ENCODE measurements at places on chromosomes 2 and 18. TPM values are rescaled to one million over a fixed set of nuclear protein-coding genes. Genes with fewer than 3 reads are reported as not detected.

The SCN1A gene
- 0.19 TPM for total RNA-seq

The MAB21L4 gene
- total RNA-seq, result not detected

The TBR1 gene
- not detected for total RNA-seq

The SEMA4C gene
- total RNA-seq, result 15.8 TPM

The KIAA2012 gene
- under 0.01 TPM for total RNA-seq

The YIPF4 gene
- 36.4 TPM for total RNA-seq

The DSG1 gene
- total RNA-seq, result not detected

The DNAJC10 gene
- 151 TPM for total RNA-seq

The DPP4 gene
- 87.2 TPM for total RNA-seq

The PPIL3 gene
- total RNA-seq, result 56.0 TPM

The MYOM1 gene
- total RNA-seq, result 0.38 TPM

The AKAIN1 gene
- not detected for total RNA-seq

The SLC25A52 gene
- total RNA-seq, result not detected

The SYT4 gene
- not detected for total RNA-seq

The KLHL30 gene
- total RNA-seq, result 1.7 TPM

The DIPK1C gene
- total RNA-seq, result not detected

The PER2 gene
- 1.3 TPM for total RNA-seq

The PLB1 gene
- 0.96 TPM for total RNA-seq

The ACSL3 gene
- 124 TPM for total RNA-seq

The SERPINB13 gene
- not detected for total RNA-seq

The ANKRD62 gene
- total RNA-seq, result under 0.01 TPM

The ERMN gene
- total RNA-seq, result 0.28 TPM

The SERPINB10 gene
- not detected for total RNA-seq

The TFPI gene
- total RNA-seq, result 866 TPM

The ZNF397 gene
- 10.5 TPM for total RNA-seq

The ANKRD23 gene
- total RNA-seq, result 0.85 TPM

The APOB gene
- total RNA-seq, result not detected

The CD207 gene
- not detected for total RNA-seq

The GAL3ST2 gene
- 0.85 TPM for total RNA-seq

The AMER3 gene
- not detected for total RNA-seq

The SATB2 gene
- total RNA-seq, result 9.9 TPM

The NDUFV2 gene
- total RNA-seq, result 137 TPM

The PDE1A gene
- total RNA-seq, result 96.4 TPM

The ZNF385B gene
- total RNA-seq, result not detected

The ITM2C gene
- 118 TPM for total RNA-seq

Data from regular cardiac myocyte (primary cell).